ENCODE measurements at places on chromosomes 12 and 14.

- DNase-seq, result no peak
These were observed 59.5 kb upstream of the ASPG start for GRCh38 chr14:104026024-104026423.

GRCh38 chr14:32607399-32607798 lies 278.3 kb downstream of the AKAP6 start:
- DNase-seq, result no peak

- no peak for DNase-seq
These were observed 42.9 kb upstream of the CSRNP2 start for GRCh38 chr12:51126297-51126696.

DNA sequence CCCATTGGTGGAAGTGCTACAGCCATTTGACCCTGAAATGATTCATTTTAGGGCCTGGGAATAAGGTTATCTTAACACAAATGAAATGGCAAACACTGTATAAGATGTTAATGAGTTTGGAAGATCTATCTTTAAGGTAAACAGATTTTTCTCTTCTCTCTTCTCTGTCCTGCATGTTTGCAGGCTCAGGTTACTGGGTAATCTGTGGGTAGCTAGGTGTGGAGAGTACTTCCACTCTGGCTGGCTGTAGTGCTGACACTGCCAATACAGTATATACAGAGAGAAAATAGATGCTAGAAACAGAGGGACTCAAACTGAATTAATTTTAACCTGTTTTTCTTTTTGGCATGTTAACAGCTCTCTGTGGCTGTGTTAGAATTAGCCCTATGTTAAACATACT lies 84.6 kb downstream of the SLC38A6 start:
- peak; percentile 79 for DNase-seq

DNA sequence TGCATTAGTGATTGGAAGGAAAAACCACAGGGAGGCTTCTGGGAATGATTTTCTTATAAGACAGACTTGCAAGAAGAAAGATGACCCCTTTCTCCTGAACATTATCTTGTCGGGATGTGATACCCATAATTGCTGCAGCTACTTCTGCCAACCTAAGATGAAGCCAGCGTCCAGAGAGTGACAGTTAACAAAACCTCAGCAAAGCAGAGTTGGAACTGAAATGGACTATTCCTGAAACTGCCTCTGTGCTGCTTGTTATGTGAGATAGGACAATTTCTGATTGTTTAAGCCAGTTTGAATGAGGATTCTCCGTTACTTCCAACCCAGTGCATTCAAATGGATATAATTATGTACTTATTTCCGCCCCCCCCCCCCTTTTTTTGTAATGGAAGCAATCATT lies 204.5 kb downstream of the ERC1 start:
- DNase-seq, result no peak

DNA sequence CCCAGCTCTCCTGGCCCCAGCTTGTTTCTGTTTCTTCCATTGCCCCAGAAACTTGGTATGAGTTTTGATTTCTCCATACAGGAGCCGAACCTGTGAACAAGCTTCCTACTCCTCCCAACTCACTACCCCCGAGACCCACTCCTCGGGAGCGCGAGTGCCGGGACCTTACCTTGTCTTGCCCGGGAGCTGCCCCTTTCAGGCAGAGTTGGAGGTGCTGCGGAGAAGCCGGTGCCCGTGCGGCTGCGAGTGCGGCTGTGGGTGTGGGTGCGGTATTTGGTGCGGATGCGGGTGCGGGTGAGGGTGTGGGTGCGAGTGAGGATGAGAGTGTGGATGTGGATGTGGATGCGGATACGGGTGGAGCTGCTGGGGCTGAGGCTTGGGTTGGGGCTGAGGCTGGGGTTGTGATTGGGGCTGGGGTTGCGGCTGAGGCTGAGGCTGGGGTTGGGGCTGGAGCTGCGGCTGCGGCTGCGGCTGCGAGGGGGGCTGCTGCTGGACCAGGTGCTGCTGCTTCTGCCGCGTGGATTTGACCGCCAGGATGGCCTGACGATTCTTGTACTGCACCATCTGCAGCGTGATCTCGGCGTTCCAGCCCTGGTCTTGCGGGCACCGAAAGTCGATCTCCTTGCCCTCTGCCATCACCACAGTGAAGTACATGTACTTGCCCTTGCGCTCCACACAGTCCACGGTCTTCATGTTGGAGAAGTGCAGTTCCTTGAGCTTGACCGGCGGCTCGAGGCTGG lies 1.1 kb downstream of the PHLDA1 start:
- DNase-seq, result peak; percentile 18

DNA sequence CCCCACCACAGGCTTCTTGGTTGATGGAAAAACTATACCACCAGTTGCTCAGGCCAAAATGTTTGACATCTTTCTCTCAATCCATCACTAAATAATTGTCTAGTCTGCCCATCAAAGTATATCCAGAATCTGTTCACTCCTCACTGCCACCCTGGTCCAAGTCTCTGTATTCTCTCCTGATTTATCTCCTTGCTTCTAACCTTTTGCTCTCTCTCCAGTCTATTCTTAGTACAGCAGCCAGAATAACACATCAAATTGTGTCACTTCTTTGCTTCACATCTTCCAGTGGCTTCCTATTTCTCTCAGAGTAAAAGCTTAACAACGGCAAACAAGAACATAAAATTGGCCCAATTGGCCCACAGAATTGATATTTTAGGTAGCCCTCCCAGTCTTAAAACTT lies 272.8 kb downstream of the IPO8 start:
- no peak for DNase-seq

DNA sequence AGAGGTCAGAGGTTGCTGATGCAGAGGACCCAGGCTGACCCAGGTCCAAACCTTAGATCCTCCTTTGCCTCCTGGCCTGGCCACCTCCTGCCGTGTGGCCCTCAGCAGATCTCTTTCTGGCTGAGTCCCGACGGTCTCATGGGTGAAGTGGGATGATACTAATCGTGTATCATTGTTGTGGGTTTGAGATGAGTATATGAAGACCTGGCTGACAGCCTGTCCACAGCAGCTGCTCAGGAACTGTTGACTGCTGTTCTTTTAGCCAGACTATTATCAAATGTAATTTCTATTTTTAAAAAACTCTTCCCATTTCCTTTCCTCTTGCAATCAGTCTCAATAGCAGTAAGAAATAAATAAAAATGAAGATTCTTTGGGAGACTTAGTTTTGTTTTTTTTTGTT lies 45.6 kb downstream of the ANKRD9 start:
- DNase-seq, result no peak

DNA sequence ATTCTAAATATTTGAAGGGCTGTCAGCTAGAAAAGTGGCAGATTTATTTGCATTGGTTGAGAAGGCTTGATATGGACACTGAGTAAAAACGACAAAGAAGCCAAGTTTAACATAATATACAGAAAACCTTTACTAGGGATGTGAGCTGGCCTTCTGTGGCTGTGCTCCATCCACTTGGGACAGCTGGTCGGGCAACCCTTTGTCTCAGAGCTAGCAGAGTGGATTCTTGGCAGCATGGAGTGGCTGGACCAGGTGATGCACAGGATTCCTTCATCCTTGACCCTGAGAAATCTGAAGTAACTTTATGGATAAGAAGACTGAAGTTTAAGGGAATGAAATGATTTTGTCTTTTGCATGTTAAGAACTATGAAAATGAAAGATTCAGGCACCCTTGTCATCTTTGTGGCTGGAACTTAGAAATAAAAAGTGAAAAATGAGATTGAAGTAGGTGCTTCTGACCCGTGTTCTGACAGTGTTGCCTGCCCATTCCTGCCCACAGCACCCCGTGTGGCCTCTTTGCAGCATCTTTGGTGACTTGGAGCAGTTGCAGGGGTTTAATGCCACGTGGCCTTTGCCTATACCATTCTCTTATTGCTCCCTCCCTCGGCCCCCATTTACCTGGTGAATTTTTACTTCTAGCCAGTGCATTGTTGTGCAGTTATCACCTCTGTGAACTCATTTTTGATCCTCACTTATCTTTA lies 32.6 kb downstream of the PELI2 start:
- DNase-seq, result no peak

DNA sequence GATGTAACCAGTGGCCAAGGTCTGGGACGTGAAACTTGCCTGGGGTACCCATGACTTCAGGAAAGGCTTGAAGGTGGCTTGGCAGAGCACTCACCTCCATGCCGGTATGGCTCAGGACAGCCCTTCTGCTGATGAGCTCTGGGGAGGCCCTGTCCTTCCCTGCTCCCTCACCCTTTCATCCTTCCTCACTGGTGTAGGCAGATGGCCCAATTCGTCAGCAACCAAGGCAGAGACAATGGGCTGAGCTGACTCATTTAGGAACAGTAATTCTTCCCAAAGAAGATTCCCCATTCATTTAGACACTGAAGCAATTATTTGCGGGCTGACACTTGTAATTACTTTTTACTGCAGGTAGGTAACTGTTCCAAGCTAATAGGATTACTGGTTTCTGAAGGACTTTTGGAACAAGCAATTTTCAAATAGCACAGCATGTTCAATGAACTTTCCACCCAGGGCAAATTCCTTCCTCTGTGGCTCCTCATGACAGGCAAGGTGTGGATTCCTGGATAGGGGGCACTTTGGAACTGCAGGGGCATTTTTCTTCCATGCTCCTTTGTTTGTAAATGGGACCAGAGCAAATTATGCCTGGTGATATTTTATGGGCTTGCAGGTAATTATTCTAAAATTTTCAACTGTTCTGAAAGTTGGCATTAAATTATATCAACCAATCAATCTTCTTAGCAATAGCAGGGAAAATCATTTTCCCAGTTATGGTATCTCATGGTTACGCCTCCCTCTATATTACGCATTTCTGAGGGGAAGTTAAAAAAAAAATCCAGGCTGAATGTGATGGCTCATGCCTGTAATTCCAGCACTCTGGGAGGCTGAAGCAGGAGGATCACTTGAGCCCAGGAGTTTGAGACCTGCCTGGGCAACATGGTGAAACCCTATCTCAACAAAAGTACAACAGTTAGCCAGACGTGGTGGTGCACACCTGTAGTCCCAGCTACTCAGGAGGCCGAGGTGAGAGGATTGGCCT lies 24.1 kb upstream of the NRDE2 start:
- no peak for DNase-seq

GRCh38 chr12:93680006-93680405 lies 2.8 kb downstream of the CRADD start:
- DNase-seq, result no peak

DNA sequence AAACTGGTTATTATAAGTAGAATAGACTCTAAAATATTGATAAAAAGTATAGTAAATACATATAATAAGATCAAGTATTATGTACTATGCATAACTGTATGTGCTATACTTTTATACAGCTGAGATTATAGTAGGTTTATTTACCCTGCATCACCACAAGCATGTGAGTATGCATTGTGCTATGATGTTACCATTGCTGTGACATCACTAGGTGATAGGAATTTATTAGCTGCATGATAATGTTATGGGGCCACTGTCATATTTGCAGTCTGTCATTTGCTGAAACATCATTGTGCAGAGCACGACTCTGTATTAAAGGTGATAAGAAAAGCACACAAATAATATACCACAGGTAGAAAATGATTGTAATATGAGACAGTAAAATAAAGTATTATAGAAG lies 385.6 kb downstream of the ZFP36L1 start:
- DNase-seq, result no peak

DNA sequence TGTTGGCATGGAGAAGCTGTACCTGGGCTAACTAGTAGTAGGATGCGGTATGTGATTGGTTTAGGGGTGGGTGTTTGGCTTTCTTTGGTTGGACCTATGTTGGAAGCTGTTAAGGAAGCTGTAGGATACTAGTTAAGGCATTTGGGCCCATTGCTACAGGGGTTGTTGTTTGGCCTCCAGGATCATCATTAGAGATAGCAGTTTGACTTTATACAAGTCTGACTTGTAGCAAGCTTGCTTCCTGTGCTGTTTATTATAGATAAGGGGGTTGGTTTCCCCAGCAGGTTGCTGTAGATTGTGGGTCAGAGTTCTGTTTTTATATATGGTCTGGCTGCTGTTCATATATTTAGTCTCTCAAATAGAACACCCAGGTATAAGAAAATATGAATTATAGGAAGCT lies 1.4 kb upstream of the PRIM1 start:
- no peak for DNase-seq

- DNase-seq, result no peak
These were observed 339.0 kb downstream of the CACNA1C start for GRCh38 chr12:2391740-2392331.

DNA sequence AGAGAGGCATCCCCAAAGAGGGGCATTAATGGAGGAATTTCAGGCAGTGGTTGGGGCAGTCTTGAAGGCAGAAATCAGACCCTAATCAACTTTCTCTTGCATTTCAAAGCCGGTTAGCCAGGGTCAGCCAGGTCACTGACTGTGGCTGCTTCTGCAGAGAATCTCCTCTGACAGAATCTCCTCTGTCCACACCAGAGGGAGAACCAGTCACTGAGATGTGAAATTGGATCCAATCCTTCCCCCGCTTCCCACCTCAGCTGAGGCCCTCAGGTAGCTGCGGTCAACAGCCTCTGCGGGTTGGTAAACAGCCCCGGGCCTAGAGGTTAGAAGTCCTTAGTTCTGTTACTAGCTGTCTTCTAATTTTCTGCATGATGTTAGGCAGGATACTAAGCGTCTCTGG lies 39.8 kb upstream of the NUAK1 start:
- DNase-seq, result no peak
